ENCODE measurements at places on chromosomes 7 and 10.

DNA sequence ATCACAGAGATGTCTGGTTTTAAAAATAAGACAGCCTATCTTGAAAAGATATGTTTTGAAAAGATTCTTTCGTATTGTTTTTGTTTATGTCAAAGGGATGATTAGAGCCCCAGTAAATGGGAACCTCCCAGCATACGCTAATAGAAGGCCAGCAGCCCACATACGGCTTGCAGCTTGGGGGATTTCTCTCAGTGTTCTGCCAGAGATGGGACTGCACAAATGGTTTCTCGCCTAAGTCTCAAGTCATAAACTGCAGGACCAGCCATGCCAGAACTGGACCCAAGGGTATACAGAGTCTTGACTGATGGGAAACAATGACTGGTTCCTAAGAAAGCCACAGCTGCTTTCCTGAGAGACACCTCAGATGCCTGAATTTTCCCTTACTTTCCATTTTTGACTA, 306.9 kb upstream of the DGKB start:
- DNase-seq: no peak

GRCh38 chr7:42674541-42674940, 237.3 kb downstream of the C7orf25 start:
- DNase-seq: no peak

DNA sequence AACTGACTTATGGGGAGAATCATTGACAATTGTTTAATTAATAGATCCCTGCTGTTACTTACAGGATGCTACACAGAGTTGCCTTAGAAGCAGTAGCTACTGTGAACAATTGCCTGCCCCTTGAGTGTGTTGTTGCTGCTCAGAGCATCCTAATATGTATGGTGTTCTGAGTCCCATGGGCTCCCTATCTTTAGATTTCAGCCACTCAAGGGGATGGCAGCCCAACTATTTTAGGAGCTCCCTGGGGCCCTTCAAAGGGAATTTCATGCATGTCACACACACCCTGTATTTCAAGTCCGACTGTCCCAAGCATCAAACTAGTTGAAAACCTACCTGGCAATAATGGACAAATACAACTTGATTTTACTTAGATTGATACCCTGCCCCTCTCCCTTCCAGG, 111.2 kb downstream of the NOC3L start:
- DNase-seq: no peak

DNA sequence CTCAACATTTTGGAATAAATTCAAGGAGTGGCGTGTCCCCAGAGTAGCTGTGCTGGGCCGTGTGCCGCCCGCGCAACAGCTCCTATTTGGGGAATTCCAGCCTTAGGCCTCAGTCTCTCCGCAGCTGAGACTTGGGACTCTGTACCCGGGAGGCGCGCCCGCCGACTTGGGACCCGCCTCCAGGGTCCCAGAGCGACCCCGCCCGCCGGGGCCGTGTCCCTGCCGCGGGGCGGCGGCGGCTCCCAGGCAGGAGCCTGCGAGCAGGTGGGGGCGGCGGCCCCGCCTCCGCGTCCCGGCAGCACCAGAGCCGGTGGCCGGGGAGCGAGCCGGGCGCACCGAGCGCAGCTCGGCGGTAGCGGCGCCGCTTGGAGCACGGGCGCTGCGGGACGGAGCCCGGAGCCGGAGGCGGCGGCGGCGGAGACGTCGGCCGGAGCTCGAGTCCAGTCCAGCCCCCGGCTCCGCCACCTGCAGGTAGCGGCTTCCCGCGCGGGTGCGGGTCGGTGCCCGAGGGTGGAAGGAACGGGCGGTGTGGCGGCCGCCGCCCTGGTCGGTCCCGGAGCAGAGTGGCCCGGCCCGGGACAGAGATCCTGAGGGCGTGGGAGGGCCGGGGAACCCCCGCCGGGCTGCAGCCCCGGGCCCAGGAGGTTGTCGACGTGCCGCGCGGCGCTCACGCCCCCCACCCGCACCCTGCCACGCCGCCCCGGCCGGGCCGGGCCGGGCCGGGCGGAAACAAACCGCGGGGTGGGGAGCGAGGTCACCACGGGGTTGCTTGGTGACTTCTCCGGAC, at the start of gene WIPF3:
Gene WIPF3 (plus strand): TSS at position 301 of the 787 bp plus-strand sequence. CDS start 28,217 bp downstream, outside the sequence.
- no peak for DNase-seq

GRCh38 chr7:55457801-55458200, 92.7 kb downstream of the LANCL2 start:
- no peak for DNase-seq

DNA sequence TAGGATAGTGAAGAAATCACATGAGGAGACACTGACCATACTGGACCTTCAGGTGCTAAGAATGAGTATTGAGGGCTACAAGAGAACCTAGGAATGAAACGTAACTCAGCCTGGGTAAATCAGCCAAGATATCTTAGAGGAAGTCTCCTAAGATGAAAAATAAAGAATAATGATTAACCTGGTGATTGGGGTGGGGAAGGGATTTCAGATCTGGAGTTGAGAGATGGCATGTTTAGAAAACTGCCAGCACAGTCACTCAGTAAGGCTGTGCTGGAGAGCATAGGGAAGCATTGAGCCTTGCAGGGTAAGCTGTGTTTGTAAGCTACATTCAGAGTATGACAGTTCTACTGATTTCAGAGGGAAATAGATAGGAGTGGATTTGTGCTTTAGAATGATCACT, 1.9 kb upstream of the MALRD1 start:
- DNase-seq: no peak

DNA sequence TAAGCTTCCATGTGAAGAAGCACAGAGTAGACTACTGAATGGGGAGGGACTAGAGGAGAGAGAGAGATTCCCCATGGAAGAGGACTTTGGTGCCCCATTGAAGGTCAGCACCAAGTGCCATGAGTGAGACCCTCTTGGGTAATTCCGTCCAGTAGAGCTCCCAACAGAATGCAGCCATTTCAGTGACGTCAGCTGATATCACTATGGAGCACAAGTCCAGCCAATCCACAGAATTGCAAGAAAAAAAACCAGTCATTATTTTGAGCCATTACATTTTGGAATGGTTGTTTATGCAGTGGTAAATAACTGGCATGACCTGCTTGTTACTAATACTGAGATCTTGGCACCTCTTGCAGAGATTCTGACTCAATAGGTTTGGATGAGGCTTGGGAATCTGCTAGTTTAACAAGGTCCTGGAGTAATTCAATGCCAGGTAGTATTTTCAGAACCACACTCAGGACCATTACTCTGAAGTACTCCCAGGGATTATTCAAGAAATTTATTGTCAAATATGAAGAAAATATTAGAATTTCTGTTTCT, 52.6 kb upstream of the SP8 start:
- DNase-seq: no peak

GRCh38 chr10:11877591-11877905, 54.4 kb downstream of the PROSER2 start:
- no peak for DNase-seq

DNA sequence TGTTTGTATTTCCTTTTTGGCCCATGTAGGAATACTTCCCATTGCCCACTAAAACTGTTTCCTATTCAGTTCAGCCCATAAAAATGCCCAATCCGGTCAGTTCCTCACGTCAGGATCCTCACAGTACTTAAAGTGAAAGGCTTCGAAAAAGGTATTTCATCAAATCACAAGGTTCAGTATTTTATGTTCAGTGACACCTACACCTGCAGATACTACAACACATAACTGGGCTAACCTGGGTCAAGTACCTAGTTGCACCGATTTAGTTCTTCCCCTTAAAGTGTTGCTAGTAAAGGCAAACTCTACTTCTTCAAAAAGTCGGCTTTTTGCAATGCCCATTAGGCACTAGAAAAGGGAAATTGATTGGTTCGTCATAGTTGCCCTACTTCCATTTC, 1.1 kb downstream of the SNX13 start:
- DNase-seq: peak; percentile 33

DNA sequence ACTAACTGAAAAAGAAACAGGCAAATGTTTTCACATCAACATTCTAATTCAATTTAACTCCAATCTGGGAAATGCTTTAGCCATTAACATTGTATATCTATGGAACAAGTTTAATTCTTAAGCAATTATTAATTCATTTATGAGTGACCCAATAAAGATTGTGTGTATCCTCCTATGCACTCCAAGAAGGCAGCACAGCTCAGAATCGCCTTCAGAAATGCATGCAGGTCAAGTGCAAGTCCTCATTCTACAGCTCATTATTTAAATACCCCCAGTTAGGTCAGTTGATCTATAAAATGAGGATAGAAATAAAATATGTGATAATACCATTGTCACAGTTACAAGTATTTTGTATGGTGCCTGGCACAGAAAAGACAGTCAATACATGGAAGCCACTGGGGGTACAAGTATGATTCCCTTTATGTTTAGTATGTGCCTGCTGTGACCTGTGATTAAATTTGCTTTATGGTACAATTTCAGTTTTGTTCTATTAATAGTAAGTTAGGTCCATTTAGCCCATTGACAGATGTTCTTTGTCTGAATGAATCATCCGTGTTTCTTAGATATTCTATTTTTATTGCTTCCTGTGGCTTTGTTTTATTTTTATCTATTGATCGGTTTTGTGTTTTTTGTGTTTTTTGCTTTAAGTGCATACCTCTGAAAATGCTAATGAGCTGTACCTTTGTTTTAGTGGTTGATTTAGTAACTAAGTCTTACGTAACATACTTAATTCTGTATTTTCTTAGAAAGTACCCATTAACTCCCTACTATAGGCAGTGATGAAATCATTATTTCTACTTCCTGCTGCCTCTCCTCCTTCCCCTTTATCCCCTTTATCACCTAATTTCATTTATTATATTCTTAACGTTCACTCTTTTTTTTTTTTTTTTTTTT, 42.8 kb downstream of the CPXM2 start:
- no peak for DNase-seq

GRCh38 chr7:102261451-102261850, 25.2 kb upstream of the SH2B2 start:
- peak; percentile 48 for DNase-seq

DNA sequence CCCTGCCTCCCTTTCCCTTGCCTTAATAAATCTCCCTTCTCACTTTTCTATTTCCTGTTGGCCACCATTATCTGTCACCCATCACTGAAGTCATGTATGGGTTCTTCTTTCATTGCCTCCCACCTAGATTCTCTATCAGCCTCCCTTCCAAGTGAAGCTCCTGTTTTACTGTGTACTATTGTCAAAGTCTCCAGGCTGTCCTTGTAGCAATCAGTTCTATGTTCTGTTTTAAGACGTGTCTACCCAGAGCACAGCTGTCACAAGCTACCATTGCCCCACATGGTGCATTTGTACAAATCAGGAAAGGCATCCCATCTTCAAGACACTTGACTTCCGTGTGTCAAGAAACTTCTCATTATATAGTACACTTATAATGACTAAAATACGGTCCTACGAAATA, 39.7 kb upstream of the ABCB5 start:
- no peak for DNase-seq

DNA sequence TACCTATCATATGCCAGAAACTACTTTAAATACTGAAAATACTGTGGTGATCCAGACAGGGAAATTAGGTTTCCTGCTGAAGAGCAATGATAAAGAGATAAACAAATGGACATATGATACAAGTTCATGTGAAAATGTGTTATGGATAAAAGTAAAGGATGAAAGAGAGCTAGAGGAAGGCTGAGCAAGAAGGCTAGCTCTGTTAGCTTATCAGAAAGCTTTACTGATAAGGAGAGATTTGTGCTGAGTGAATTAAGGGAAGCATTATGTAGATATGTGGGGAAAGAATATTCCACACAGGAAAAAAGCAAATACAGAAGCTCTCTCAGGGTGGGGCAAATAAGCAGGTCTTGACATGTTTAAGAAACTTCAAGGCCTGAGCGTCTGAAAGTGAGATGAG, 308.4 kb downstream of the HDAC9 start:
- DNase-seq: no peak

- DNase-seq: no peak
Observed at GRCh38 chr10:71782221-71782916, 9.0 kb upstream of the VSIR start.

DNA sequence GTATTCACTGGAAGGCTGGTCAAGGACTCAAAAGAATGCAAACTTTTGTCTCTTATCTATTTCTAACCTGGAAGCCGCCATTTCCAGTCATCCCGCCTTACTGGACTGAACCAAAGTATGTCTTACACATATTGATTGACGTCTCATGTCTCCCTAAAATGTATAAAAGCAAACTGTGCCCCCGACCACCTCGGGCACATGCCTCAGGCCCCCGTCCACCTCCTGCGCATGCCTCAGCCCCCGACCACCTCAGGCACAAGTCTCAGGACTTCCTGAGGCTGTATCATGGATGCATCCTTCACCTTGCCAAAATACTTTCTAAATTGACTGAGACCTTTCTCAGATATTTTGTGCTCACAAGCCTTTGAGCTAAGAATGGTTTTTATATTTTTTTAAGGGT, 148.6 kb downstream of the PTPRN2 start:
- no peak for DNase-seq

- DNase-seq: no peak
Observed at GRCh38 chr7:135616136-135616535, 46.2 kb upstream of the STMP1 start.

- DNase-seq: no peak
Observed at GRCh38 chr10:110221044-110221720, 13.8 kb downstream of the MXI1 start.

All from globus pallidus (tissue), 1 donor.